Brain pericyte (primary cell): ENCODE measurements at places on chromosomes 4 and X.

DNA sequence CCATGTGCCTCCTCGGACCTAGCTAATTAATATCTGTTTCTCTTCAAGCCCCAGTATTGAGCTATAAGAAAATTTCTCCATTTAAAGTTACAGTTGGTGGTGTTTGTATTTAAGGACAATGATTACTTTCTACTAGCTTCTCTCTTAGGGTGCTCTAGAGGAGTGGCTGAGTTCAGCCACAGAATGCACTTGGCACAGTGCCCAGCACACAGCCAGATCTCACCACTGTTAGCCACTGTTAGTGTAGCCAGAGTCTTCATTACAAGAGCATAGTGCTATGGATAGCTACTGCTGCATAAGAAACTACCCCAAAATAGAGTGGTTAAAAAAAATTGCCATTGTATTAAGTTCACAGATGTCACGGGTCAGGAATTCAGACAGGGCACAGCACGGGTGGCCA is 421.3 kb downstream of the BCOR start:
- DNase-seq, result no peak

DNA sequence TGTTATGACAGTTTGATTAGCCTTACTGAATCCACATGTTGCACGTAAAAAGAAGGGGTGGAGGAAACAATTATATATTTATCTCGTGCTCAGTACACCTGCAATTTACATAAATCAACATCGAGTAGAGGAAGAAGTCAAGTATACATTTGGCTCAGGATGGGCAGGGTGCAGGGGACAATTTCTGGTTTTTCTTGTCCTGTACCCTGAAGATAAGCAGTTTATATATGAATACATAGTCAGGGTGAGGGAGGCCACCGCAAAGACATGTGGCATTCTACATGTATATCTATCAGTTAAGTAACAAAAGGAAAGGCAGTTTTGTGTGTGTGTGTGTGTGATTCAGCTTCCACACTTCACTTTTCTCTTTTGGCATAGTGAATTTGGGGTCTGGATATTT is 11.1 kb upstream of the EREG start:
- no peak for DNase-seq

DNA sequence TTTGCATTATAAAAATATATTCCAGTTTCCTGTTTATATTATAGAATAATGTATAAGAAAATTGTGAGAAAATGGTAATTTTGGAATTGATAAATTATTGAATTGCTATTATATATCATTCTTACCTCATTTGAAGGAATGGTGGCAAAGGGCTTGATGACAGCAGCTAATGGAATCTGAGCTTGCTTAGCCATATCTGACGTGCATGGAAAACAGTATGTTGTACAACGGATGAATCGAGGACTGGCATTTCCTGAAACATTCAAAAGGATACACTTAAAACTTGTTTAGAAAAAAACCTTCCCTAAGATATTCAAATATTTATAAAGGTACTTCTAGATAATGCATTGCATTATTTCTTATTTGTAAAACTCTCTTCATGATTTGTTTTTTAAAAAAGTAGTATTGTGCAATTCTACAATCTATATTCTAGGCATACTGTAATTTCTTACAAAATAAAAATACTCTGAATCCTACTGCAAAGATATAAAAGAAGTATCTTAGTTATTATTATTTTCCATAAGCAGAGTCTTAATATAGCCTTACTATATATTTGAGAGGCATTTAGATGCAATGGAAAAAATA is 38.3 kb downstream of the SEC24D start:
- DNase-seq, result no peak

DNA sequence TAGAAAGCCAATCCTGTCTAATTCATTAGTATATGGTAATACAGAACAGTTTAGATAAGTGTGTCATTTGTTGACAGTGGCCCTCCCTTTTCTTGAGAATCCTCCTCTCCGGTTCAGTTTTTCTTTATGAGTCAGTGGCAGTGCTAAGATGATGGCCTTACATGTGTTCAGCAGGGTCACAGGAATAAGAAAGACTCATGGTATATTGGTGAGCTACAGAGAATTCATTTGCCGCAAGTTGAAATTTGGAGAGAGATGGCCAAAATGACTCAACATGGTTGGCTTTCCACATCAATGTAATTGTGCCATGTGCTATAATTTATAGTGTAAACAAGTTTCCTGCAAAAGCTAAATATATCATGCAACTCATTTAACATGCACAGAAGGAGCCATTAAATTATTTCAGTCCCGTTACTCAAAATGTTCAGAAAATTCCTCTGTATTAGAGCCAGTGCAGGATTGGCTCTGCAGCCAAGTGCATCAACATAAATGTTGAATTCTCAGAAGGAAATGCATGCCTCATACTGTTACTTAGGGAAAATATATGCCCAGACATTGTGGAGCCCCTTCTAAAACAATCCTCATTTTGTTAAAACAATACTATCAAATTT is 374.3 kb downstream of the AFF2 start:
- no peak for DNase-seq

DNA sequence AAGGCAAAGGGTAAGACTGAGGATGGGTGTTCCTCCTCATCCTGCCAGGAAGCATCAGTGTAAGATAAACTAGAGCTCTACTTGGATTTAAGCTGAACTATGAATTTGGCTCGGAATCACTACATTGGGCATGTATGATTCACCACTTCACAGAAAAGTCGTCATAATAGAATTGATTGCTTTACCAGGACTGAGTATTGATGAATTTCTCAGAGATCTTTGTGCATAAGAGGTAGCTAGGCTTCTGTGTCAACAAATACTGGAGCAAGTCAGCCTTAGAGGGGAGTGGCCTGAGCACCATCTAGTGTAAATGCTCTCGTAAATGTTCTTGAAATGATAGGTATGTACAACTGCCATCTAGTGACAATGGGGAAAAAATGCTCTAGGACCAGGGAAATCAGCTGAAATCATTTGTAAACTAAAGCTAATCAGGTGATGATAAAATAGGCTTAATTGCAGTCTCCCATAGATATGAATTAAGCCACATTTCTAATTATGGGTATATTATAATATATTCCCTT is 309.5 kb upstream of the FMR1 start:
- no peak for DNase-seq

DNA sequence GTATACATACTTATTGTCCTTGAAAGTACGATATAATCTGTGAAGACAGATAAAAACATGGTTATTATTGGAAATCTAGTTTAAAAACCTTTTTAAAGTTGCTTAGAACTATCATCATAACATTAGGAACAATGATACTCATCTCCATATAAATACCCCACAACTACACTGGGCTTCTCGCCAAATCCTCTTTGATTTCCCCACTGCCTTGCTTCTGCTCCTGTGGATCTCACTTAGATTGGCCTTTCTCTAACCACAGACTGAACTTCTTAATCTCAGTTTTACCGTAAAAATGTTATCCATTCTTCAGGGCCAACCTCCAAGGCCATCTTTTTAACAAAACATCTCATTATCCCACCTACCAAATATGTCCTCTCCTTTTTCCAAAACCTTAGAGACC is 77.6 kb downstream of the PRKG2 start:
- DNase-seq, result no peak

DNA sequence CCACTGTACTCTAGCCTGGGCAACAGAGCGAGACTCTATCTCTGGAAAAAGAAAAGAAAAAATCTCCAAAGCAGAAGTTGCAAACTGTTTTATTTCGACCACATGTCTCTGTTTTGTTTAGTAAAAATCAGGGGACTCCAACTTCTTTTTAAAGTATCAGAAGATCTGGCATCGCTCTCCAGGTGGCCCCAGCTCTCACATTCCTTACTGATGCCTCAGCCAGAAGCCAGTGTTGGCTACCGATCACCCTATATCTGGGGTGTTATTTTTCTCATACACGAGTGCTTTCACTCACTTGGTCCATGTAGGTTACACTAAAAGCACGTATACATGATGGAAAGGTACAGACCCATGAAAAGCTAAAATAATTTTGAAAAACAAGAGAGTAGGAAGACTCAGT is 8.3 kb downstream of the MPP1 start:
- DNase-seq, result no peak

DNA sequence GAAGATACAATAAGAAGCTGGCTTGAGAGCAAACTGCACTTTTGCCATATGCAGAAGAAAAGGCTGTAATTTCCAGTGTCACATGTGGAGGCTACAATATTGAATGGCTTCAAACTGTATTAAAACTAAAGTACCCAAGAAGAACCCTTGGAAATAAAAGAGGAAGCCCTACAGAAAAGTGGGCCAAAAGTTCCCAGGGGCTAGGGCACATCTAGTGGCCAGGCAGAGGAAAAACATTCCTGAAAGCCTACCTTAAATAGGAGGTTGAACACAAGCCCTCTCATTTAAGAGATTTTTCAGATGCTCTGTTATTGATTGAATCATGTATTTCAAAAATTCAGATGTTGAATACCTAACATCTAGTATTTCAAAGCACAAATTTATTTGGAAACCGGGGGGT is 40.6 kb upstream of the PRDX4 start:
- DNase-seq, result no peak

- DNase-seq, result peak; percentile 92
These were observed 106.2 kb upstream of the FAT1 start for GRCh38 chr4:186829740-186830449.

- DNase-seq, result no peak
These were observed 127.4 kb downstream of the HMX1 start for GRCh38 chr4:8744083-8744805.

GRCh38 chrX:73214426-73215094 is at the start of gene NAP1L2:
TSS of gene NAP1L2 (minus strand) at chrX:73214851. CDS start at chrX:73214492, 359 bp downstream.
- no peak for DNase-seq

- no peak for DNase-seq
These were observed 178.8 kb upstream of the SPIN4 start for GRCh38 chrX:63529961-63530360.

DNA sequence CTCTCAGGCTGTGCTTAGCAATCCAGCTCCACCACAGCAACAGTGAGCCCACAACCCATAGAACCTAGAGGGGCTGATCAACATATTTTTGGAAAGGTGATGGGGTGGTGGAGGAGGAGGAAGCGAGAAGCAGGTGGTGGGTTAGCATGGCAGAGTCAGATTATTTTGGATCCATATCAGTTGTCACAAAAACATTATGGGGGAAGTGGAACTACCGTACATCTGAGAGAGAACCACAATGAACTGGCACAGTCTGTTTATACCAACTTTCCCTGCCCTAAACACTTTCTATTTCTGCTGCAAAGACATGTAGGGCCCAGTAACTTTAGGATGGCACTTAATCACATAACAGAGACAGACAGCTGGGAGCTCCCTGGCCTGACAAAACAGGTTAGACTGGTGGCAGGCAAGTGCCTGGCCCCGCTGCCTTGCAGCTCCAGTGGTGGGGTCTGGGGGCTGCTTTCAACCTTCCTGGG is 4.3 kb downstream of the SLC9A7 start:
- DNase-seq, result no peak

GRCh38 chr4:183760326-183760725 is 101.2 kb downstream of the TRAPPC11 start:
- DNase-seq, result no peak

- no peak for DNase-seq
These were observed 300.8 kb upstream of the GALNT7 start for GRCh38 chr4:172867835-172868234.

DNA sequence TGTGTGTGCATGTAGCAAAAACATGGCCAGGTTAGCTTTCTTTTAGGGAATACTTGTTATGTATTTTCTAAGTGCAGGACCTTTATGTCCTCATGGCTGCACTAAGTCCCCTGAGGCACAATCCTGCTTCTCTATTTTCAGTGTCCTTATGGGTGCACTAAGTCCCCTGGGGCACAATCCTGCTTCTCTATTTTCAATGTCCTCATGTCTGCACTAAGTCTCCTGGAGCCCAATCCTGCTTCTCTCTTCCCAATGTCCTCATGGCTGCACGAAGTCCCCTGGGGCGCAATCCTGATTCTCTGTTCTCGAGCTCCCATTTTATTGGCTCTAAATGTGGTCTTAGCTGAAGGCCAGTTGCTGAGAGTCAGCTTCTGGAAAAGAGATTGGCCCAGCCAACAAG is 49.7 kb upstream of the GPRIN3 start:
- DNase-seq, result no peak

DNA sequence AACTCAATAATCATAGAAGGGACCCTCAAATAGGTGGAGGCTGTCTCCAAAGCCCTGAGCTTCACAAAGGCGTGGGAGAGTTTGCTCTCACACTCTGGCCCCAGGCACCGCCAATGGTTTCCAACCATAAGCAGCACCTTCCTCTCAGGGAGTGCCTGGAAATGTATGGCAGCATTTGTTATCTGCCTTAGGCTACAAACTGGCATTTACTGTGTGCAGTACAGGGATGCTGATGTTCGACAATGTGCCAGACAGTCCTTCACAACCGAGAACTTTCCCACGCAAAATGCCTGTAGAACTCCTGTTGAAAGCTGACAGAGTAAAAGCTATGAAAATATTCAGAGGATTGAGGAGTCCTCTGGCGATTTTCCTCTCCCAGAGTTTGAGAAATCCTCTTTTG is 55.7 kb upstream of the CDKN2AIP start:
- DNase-seq, result no peak

DNA sequence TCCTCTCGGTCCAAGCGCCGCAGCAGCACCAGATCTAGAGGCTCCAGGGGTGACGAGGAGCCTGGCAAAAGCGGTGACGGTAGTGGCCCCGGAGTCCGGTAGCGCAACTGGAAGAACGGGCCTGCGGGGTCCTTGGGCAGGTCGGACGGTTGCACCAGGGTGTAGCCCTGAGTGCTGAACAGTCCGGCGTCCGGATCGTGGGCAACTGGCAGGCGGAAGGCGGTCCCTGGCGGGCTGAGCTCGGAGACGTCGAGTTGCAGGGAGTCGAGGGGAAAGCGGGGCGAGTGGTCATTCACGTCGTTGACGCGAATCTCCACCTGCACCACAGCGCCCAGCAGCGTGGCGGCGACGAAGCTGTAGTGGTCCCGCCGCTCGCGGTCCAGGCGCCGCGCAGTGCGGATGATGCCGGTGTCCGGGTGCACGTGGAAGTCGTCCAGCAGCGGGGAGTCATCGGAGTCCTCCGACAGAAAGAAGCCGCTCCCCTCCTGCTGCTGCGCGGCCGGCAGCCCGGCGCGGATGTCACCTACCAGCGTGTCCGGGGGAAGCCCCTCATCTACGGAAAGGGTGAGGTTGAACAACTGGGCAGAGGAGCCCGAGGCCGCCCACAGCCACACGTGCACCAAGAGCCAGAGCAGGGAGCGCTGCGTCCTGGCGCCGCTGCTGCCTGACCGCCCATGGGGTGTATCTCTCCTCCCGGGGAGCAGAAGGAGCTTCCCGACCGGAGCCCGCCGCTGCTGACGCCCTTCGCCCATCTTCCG is 837 bp downstream of the DCHS2 start:
- no peak for DNase-seq

DNA sequence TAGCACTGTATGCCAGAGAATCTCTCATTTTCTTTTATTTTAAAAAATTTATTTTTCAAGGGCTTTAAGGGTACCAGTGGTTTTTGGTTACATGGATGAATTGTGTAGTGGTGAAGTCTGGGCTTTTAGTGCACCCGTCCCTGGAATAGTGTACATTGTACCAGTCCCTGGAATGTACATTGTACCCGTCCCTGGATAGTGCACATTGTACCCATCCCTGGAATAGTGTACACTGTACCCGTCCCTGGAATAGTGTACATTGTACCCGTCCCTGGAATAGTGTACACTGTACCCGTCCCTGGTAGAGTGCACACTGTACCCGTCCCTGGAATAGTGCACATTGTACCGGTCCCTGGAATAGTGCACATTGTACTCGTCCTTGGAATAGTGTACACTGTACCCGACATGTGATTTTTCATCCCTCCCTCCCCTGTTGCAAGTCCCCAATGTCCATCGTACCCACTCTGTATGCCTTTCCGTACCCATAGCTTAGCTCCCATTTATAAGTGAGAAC is 56.1 kb upstream of the HELT start:
- DNase-seq, result no peak
